ENCODE measurements at places on chromosomes 16 and 17.
A peak's percentile ranks its signal among the peaks of the same experiment; 100 is the strongest.

- DNase-seq, result no peak
Observed at GRCh38 chr16:89641458-89642119, 15.9 kb downstream of the CHMP1A start.

- DNase-seq, result peak; percentile 96
Observed at GRCh38 chr17:82153745-82154375, 55.8 kb upstream of the FASN start.

- DNase-seq, result peak; percentile 27
Observed at GRCh38 chr17:35089586-35090296, 26.2 kb upstream of the RFFL start.

- no peak for DNase-seq
Observed at GRCh38 chr17:45663772-45664171, 120.3 kb upstream of the CRHR1 start.
